ENCODE measurements at places on chromosomes 12 and 14. TPM values are rescaled to one million over a fixed set of nuclear protein-coding genes. Genes with fewer than 3 reads are reported as not detected.
A peak's percentile ranks its signal among the peaks of the same experiment; 100 is the strongest.

Gene OTX2
- total RNA-seq: not detected

GRCh38 chr14:32727832-32728231 lies 210.8 kb upstream of the NPAS3 start:
- H3K27me3 ChIP-seq: no peaks in the 10 kb centered on the region
- no peaks in the 10 kb centered on the region for H3K36me3 ChIP-seq
- no peak for DNase-seq
- no peaks in the 10 kb centered on the region for H3K4me1 ChIP-seq
- H3K4me3 ChIP-seq: no peak overlapping the region
- no peak overlapping the region for H3K27ac ChIP-seq

DNA sequence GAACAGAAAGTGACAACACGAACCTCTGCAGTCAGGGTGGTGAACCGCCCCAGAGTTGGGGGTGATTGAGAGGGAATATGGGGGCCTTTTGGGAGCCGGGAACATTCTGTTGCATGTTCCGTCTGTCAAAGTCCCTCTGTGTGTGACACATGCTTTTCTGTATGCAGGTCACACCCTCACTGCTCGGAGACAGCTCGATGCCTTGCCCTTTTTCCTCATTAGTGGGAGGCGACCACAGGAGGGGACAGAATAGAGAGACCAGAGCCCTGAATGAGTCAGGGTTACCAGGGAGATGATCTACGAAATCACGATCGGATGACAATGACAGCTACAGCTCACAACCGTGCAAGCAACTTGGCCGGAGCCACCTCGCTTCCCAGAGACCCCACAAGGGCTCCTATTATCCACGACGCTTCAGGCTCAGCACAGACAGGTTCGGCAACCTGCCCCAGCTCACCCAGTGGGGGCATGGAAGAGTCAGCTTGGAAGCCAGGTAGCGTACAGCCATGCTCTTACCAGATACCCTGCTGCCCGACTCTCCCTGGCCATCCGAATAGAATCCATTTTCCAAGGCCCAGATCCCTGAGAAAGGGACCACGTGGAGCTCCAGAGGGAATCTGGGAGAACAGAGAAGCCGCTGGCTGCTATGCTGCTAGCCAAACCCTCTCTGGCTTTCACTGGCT lies 38.8 kb downstream of the TESC start:
- DNase-seq: no peak
- no peak overlapping the region for H3K4me3 ChIP-seq
- H3K27ac ChIP-seq: peak overlapping the region; percentile 36
- H3K4me1 ChIP-seq: peaks cover 11% of the 10 kb centered on the region

Gene KCTD10
- total RNA-seq: 49.8 TPM

DNA sequence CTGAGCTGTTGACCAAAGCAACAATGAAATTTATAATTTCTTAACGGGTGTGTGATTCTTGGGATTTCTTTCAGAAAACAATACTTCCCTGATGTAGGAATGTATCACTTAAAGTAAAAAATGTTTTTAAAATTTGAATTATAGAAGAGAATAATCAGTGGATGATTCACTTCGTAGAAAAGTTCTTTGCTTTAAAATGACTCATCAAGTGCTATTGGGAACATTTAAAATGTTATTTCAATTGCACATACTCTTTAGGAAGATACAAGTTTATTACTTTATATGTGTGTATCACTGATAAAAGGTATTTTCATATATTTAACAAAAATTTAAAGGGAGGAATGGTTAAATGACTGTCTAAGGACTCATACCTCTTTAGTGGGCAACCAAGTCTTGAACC lies 155.3 kb downstream of the PDE3A start:
- H3K27me3 ChIP-seq: no peaks in the 10 kb centered on the region
- no peaks in the 10 kb centered on the region for H3K4me1 ChIP-seq
- DNase-seq: no peak
- H3K4me3 ChIP-seq: no peak overlapping the region
- no peak overlapping the region for H3K27ac ChIP-seq

DNA sequence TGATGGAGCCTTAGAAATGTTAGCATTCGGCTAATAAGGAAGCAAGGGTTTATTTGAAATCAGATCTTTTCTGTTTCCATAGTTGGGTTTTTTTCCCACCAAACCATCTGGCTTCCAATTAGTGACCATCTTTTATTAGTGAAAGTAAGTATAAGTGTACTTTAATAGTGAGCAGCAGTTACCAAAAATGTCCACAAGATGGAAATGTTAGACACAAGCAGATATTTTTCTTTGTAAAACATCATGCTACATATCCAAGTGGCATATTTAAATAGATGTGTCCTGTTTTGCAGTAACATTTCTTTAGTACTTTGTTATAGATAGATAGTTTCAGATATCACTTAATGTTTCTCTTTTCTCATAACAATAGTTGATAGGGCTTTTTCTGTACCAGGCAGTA lies 28.8 kb downstream of the YEATS4 start:
- H3K27ac ChIP-seq: no peak overlapping the region
- no peaks in the 10 kb centered on the region for H3K27me3 ChIP-seq
- no peaks in the 10 kb centered on the region for H3K36me3 ChIP-seq
- no peak for DNase-seq

Gene B3GNT4
- total RNA-seq: 0.64 TPM

Gene CLEC4D
- not detected for total RNA-seq

DNA sequence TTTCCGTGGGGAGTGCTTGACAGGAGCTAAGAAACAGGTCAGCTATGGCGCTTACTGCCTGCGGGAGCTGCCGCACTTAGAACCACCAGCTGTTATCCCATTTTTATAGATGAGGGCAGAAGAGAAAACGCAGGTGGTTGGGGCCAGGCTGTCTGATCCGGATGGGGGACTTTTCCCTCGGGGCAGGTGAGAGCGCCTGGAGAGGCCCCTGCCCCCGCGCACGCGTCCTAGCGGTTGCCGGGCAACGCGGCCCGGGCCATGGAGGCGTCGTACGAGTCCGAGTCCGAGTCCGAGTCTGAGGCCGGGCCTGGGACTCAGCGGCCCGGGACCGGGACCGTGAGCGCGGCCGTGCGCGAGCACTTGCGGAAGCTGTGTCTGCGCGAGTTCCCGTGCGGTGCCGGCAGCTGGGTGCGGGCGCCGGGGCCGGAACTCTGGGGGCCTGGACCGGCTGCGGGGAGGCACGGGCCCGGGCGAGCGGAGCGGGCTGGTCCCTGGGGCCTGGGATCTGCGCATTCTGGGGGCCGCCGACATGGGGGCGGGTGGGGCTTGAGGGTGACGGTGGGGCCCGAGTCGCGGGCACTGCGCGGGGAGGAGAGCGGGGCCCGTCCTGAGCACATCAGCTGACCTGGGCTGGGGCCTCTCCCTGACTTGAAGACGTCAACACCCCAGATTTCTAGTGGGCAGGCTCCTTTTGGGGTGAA lies at the start of gene LRRC43:
LRRC43 (plus strand) TSS at position 237 of the 701 bp plus-strand sequence; CDS start at position 259, 22 bp downstream.
- H3K36me3 ChIP-seq: no peaks in the 10 kb centered on the region
- no peak within 1 kb of the TSS for H3K27ac ChIP-seq
- H3K4me1 ChIP-seq: no peaks in the 10 kb centered on the region
- no peaks in the 10 kb centered on the region for H3K27me3 ChIP-seq
- DNase-seq: peak; percentile 20

GRCh38 chr14:62079038-62079437 lies 316.8 kb downstream of the SNAPC1 start:
- no peaks in the 10 kb centered on the region for H3K36me3 ChIP-seq
- no peaks in the 10 kb centered on the region for H3K27me3 ChIP-seq
- no peak overlapping the region for H3K27ac ChIP-seq
- no peak for DNase-seq

- no peaks in the 10 kb centered on the region for H3K27me3 ChIP-seq
- H3K27ac ChIP-seq: no peak overlapping the region
- DNase-seq: no peak
Measured at GRCh38 chr14:22691171-22691570, 47.0 kb upstream of the OR6J1 start.

Gene KRT3
- not detected for total RNA-seq

DNA sequence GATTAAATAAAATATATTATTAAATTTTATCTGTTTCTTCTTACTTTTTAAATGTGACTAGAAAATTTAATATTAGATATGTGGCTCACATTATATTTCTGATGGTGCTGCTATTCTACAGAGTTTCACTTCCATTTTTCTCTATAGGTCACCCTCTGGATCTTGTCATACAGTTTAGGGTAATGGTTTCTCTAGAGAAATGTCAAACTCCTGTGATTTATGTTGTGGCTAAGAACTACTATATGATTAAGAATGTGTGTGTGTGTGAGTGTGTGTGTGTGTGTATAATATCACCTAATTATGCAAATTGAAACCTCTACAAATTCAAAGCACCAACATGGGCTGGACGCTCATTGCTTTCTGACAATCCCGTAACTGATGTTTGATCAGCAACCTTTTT lies 325.9 kb downstream of the ADAMTS20 start:
- no peak for DNase-seq
- H3K27ac ChIP-seq: no peak overlapping the region
- no peaks in the 10 kb centered on the region for H3K36me3 ChIP-seq
- no peak overlapping the region for H3K4me3 ChIP-seq
- H3K27me3 ChIP-seq: no peaks in the 10 kb centered on the region

- peak overlapping the region; percentile 68 for H3K27ac ChIP-seq
- no peak overlapping the region for H3K4me3 ChIP-seq
- peaks cover 13% of the 10 kb centered on the region for H3K4me1 ChIP-seq
- H3K36me3 ChIP-seq: no peaks in the 10 kb centered on the region
- peak; percentile 86 for DNase-seq
- H3K27me3 ChIP-seq: no peaks in the 10 kb centered on the region
Measured at GRCh38 chr12:2161473-2161872, 108.7 kb downstream of the CACNA1C start.

DNA sequence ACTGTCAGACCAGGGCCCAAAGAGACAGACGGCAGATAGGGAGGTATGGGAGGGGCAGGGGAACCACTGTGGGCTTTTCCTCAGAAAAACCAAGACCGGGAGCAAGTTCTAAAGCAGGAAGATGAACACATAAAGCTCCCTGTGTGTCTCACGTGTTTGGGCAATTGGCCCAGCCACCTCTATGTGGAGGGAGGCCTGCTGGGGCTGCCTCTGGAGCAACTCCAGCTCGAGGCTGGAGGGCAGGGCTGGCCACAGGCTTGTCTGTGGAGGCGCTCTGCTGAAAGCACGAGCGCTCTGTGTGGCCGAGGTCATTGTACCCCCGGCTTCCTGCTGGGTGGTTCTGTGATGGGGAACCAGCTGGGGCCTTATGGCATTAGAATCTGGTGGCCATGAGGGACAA lies 36.4 kb downstream of the TRAFD1 start:
- H3K27me3 ChIP-seq: no peaks in the 10 kb centered on the region
- no peaks in the 10 kb centered on the region for H3K36me3 ChIP-seq
- no peak overlapping the region for H3K27ac ChIP-seq

Gene SIRT4
- 0.96 TPM for total RNA-seq

Gene RIPK3
- 1.9 TPM for total RNA-seq

Measured in prostate gland (tissue), 2 donors.